Activated CD8-positive, alpha-beta memory T cell treated with anti-CD3 and anti-CD28 coated beads for 4 hours (primary cell): ENCODE measurements at places on chromosomes 13 and 19.

GRCh38 chr19:47503826-47504150 is 11.1 kb downstream of the NAPA start:
- DNase-seq: no peak

DNA sequence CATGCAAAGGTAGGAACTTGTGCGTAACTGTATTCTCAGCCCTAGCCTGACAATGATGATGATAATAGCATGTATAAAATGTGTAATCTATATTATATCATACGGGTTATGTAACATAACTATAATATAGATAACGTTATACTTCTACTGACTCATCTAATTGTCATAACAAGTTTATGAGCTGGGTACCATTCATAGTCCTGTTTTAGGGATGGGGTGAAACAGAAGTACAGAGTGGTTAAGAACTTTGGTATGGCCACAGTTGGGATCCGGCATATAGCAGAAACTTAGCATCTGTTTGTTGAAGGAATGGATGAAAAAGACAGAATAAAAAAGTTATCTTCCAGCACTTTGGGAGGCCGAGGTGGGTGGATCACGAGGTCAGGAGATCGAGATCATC is 5.2 kb downstream of the CTU1 start:
- DNase-seq: no peak

- no peak for DNase-seq
These were observed 14.8 kb upstream of the EID2 start for GRCh38 chr19:39554701-39555311.

DNA sequence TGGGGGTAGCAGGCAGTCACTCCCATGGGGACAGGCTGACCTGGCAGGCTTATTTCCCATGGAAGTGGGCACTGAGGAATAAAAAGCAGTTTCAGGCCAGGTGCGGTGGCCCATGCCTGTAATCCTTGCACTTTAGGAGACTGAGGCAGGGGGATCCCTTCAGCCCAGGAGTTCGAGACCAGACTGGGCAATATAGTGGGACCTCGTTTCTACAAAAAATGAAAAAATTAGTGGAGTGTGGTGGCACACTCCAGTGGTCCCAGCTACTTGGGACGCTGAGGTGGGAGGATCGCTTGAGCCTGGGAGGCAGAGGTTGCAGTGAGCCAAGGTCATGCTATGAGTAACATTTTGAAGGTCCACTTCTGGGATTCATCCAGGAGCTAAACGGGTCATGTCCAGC is 6.0 kb downstream of the GJB2 start:
- no peak for DNase-seq

DNA sequence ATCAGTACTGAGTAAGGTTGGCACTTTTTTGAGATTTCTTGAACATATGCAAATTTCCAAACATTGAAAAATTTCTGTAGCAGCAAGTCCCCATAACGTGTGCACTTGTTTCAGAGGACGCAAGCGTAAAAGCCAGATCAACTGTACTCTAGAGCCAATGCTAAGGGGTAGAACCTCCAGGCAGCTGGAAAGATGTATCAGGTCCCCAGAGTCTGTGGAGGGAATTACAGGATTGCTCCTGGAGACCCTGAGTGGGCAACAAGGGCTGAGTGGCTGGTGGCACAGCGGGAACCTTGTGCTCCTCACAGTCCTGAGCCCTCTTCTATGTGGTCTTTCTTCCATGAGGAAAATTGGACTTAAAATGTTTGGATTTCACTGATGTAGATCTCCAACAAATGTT is 53.9 kb upstream of the AMER2 start:
- DNase-seq: no peak

DNA sequence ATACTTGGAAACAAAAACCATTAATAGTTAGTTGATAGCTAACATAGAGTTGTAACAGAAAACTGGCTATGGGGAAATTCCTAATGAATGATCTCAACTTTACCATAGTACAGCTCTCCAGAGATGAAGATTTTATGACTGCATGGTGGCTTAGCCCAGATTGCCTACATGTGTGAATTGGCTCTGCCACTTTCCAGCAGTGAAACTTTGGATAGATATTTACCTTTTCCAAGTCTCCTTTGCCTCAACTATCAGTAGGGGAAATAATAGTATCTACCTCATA is 161.1 kb downstream of the LACC1 start:
- DNase-seq: no peak

GRCh38 chr19:9836021-9836420 is 903 bp downstream of the PIN1 start:
- DNase-seq: no peak

- DNase-seq: no peak
These were observed 44.1 kb downstream of the CCNE1 start for GRCh38 chr19:29855741-29856500.
